ENCODE measurements at places on chromosomes 4 and X. TPM values are rescaled to one million over a fixed set of nuclear protein-coding genes. Genes with fewer than 3 reads are reported as not detected.
A peak's percentile ranks its signal among the peaks of the same experiment; 100 is the strongest.

- H3K36me3 ChIP-seq = no peaks in the 10 kb centered on the region
- H3K4me3 ChIP-seq = no peak overlapping the region
- no peak overlapping the region for H3K27ac ChIP-seq
- H3K4me1 ChIP-seq = no peaks in the 10 kb centered on the region
These were observed 74.7 kb upstream of the GATB start for GRCh38 chr4:151835467-151835866.

DNA sequence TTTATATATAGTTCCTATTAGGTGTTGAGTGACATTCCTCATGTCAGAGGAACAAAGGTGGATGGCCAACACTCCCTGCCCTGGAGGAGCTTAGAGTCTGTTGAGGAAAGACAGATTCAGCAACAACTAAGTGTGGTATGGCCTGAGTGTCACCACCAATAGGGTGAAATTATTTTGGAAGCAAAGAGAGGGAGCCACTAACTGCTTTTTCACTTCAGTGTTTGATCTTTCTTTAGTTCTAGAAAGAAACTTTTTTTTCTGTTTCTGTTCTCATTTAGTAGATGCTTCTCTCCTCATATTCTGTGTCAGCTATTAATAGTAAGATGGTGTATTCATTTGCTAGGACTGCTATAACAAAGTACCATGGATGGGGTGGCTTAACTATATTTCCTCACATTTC lies 81.5 kb downstream of the ARX start:
- H3K4me1 ChIP-seq = no peaks in the 10 kb centered on the region
- no peak overlapping the region for H3K27ac ChIP-seq
- peaks cover 9% of the 10 kb centered on the region for H3K27me3 ChIP-seq
- no peaks in the 10 kb centered on the region for H3K36me3 ChIP-seq
- DNase-seq = no peak

DNA sequence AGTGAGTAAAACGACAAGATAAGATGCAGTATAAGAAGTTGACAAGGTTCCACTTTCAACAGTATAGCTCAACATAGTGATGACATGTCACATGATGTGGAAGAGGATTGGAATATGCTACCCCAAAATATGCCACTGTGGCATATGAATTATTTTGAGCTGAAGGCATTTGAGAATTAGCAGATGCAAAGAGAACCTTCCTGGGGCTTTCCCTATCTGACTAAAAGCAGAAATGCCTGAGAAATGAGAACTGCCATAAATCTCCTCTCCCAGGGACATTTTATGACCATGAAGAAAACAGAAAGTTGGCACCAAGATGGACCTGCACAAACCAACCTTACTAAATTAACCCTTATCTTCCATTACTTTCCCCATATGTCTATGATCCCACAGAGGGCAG lies 24.8 kb downstream of the CDKN2AIP start:
- H3K36me3 ChIP-seq = no peaks in the 10 kb centered on the region
- no peak overlapping the region for H3K27ac ChIP-seq
- H3K4me3 ChIP-seq = no peak overlapping the region

- no peaks in the 10 kb centered on the region for H3K36me3 ChIP-seq
- DNase-seq = no peak
- peaks cover 3% of the 10 kb centered on the region for H3K27me3 ChIP-seq
- no peaks in the 10 kb centered on the region for H3K4me1 ChIP-seq
These were observed 140.3 kb upstream of the ZXDB start for GRCh38 chrX:57451426-57452020.

DNA sequence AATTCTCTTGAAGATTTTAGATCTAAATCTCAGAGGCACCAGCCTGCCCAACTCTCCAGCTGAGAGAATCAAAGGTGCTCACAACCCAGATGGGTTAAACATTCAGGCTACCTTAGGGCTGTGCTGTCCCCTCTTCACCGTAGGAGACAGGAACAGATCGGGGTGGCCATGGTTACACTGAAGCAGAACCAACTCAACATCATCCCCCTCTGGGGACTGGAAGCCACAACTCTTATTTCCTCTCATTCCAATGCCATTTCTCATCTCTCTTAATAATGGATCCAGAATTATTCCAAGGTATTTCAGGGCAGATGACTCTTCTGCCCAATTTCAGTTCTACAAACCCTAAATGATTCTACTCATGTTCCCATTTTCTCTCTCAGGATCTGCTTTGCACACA lies 109.7 kb downstream of the NKX6-1 start:
- H3K36me3 ChIP-seq = no peaks in the 10 kb centered on the region
- no peak for DNase-seq
- no peaks in the 10 kb centered on the region for H3K27me3 ChIP-seq
- H3K4me3 ChIP-seq = no peak overlapping the region
- H3K4me1 ChIP-seq = no peaks in the 10 kb centered on the region

- no peaks in the 10 kb centered on the region for H3K36me3 ChIP-seq
- peaks cover 5% of the 10 kb centered on the region for H3K4me1 ChIP-seq
- H3K27me3 ChIP-seq = no peaks in the 10 kb centered on the region
- peak; percentile 87 for DNase-seq
These were observed 418.7 kb upstream of the INTU start for GRCh38 chr4:127214016-127214415.

- no peaks in the 10 kb centered on the region for H3K36me3 ChIP-seq
- H3K4me3 ChIP-seq = no peak overlapping the region
- no peak overlapping the region for H3K27ac ChIP-seq
- DNase-seq = no peak
- H3K27me3 ChIP-seq = peaks cover 10% of the 10 kb centered on the region
These were observed 126.7 kb upstream of the STX18 start for GRCh38 chr4:4668355-4669210.

DNA sequence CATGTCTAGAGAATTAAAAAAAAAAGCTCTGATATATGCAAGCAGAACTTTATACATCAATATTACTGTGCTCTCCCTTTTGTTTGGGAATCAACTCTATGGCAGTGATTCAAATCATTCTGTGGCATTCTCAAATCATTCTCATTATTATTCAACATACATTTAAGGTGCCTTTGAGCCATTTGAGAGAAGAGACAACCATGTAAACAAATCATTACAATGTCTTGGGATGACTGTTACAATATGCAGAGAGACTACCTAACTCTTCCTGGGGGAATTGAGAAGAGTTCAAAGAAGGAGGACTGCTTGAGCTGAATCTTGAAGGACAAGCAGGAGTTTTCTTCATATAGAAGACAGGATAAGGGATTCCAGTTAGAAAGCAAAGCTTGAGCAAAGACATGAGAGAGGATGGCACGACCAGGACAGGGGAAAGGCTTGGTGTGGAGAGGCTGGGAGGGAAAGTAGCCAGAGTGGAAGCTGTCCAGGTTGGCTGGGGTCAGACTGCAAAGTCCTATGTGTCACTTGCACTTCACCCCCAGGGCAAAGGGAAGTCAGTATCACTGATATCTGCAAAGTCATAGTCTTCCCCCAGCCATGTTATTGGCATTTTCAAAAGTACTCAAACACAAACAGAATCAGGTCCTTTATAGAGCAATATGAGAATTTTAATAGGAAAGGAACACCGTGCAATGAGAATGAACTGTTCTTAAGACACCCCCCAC lies 9.0 kb downstream of the SEC24D start:
- no peak overlapping the region for H3K27ac ChIP-seq
- H3K27me3 ChIP-seq = no peaks in the 10 kb centered on the region
- peaks cover 4% of the 10 kb centered on the region for H3K4me1 ChIP-seq

DNA sequence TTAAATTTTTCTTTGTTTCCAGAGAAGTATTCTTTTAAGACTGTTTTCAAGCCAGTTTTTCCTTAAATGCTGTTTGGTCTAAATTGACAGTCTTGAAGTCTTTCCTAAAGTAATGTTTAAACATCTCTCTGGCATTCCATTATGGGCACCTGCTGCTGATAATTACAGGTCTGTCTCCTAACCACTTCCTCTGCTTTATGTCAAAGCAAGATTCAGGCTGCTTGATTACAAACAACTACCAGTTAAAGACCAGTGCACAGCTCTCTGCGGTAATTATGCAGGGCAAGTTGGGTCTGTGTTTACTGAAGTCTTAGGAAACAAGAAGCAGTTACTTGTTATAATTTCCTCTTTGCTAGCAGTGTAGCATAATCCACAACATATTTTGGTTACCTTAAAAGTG lies 17.6 kb downstream of the UNC5C start:
- H3K27me3 ChIP-seq = no peaks in the 10 kb centered on the region
- H3K4me1 ChIP-seq = no peaks in the 10 kb centered on the region
- no peak overlapping the region for H3K27ac ChIP-seq
- no peak for DNase-seq

DNA sequence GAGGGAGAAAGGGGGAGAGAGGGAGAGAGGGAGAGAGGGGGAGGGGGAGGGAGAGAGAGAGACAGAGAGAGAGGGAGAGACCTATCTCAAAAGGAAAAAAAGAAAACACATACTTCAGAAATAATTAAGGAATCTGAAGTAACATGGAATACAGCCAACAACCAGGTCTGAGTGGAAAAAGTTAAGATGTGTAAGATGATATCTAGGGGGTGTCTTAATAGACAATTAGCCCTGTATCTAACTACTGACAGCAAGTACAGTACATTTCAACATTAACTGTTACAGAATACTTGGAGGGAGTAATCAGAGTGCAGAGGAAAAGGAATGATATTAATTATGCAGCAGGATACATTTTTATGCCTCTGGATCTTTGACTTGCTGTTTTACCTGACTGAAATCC lies 22.4 kb downstream of the NUP54 start:
- no peaks in the 10 kb centered on the region for H3K4me1 ChIP-seq
- H3K36me3 ChIP-seq = peaks cover 17% of the 10 kb centered on the region
- DNase-seq = no peak
- H3K27ac ChIP-seq = no peak overlapping the region
- H3K4me3 ChIP-seq = no peak overlapping the region

DNA sequence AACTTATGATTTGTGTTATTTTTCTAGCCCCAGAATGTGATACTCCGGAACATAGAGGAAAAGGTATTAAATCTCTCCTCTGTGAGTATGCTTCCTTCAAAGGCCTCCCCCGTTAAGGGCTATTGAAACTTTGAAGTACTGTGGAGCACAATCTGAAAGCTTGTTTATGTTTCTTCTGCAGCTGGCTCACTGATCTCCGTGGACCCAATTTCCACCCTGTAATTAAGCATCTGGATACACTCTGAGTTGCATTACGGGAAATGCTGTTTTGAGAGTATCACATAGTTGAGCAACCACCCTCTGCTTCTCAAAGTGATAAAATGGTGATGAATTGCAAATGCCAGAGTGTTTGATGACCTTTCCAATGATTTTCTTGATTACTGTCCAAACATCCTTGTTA lies 296.8 kb upstream of the PABPC5 start:
- peak; percentile 21 for DNase-seq
- no peaks in the 10 kb centered on the region for H3K4me1 ChIP-seq
- H3K4me3 ChIP-seq = no peak overlapping the region
- H3K36me3 ChIP-seq = no peaks in the 10 kb centered on the region

DNA sequence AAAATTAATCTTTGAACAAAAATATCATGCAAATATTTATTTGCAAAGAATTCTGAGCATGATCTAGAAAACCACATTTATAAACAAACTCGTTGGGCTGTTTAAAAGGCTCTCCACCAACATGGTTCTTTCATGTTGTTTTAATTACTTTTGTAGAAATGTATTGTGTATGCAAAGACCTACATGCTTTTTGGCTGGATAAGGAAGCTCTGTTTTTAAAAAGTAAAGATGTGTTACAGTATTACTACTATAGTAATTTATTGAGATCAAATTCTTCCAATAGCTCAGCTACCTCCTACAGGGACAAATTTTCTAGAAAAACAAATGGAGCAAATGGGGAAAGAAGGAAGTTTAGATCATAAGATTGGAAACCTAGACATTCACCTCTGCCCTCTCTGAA lies 177.5 kb upstream of the TTC29 start:
- H3K4me1 ChIP-seq = no peaks in the 10 kb centered on the region
- no peaks in the 10 kb centered on the region for H3K36me3 ChIP-seq
- DNase-seq = no peak
- no peaks in the 10 kb centered on the region for H3K27me3 ChIP-seq
- H3K4me3 ChIP-seq = no peak overlapping the region
- H3K27ac ChIP-seq = no peak overlapping the region

DNA sequence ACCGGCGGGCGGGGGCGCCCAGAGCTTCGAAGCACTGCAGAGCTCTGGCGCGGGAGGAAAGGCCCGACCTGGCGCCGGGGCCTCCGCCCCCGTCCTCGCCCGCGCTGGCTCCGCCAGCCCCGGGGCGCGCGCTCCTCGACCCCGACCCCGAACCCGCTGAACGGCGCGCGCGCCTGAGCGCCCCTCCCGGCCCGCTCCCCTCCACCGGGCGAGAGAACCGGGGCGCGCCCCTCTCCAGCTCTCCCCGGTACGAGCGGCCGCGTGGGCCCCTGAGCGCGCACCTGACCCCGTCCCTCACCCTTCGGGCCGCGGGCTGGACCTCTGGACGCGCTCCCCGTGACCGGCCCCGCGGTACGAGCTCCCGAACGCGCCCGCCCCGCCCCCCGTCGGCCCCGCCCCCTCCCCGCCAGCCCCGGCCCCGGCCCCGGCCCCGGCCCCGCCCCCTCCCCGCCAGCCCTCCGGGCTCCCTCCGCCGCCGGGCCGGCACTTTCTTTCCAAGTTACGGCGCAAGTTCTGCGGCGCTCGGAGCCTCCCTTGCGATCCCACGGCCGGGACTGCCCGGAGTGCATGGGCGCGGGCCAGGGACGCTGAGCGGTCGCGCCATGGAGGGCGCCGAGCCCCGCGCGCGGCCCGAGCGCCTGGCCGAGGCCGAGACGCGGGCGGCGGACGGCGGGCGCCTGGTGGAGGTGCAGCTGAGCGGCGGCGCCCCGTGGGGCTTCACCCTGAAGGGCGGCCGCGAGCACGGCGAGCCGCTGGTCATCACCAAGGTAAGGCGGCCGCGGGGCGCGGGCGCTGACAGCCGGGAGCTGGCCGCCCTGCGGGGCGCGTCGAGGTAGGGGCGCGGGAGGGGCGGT lies at the start of gene SHROOM2:
Gene SHROOM2 (plus strand): TSS at position 486 of the 854 bp plus-strand sequence. CDS start 117 bp downstream, at position 603.
- peaks cover 2% of the 10 kb centered on the region for H3K4me1 ChIP-seq
- H3K36me3 ChIP-seq = no peaks in the 10 kb centered on the region
- peaks cover 50% of the 10 kb centered on the region for H3K27me3 ChIP-seq
- peak within 1 kb of the TSS; percentile 34 for H3K4me3 ChIP-seq
- no peak within 1 kb of the TSS for H3K27ac ChIP-seq

DNA sequence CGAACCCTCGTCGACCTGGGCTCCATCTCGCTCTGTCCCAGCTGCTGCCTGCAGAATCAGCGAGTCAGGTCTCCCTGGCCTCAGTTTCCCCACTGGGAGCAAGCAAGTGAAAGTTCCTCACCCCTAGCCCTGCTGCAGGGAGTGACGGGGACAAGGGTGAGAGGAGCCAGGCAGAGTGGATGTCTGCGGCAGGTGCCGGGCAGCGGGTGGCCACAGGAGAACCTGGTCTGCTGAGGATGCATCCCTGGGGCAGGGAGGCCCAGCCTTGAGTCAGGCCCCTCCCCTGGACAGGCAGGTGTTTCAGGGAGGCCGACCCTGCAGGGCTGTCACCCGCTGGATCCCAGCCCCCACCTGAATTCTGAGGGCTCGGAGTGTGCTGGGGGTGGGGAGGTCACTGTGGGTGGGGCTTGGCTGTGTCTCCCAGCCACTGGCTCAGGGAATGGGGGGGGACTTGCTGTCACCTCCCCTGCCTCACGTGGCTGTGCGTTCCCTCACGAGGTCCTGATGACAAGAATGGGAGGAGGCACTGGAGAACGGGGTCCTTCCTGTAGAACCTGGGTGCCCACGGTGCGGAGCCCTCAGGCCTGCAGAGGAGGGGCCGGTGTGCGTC lies 33.2 kb downstream of the LRPAP1 start:
- peaks cover 8% of the 10 kb centered on the region for H3K4me1 ChIP-seq
- DNase-seq = no peak
- no peak overlapping the region for H3K4me3 ChIP-seq
- no peak overlapping the region for H3K27ac ChIP-seq
- peaks cover 29% of the 10 kb centered on the region for H3K36me3 ChIP-seq

TLL1 gene
- total RNA-seq = 3.9 TPM

CXCR3 gene
- total RNA-seq = not detected

PRSS12 gene
- total RNA-seq = 7.1 TPM

SULT1E1 gene
- 34.8 TPM for total RNA-seq

All from muscle of leg (tissue), 16 donors.